ENCODE measurements at places on chromosomes 11 and 22.

- DNase-seq = no peak
These were observed 812.6 kb downstream of the OPCML start for GRCh38 chr11:132719684-132720083.

DNA sequence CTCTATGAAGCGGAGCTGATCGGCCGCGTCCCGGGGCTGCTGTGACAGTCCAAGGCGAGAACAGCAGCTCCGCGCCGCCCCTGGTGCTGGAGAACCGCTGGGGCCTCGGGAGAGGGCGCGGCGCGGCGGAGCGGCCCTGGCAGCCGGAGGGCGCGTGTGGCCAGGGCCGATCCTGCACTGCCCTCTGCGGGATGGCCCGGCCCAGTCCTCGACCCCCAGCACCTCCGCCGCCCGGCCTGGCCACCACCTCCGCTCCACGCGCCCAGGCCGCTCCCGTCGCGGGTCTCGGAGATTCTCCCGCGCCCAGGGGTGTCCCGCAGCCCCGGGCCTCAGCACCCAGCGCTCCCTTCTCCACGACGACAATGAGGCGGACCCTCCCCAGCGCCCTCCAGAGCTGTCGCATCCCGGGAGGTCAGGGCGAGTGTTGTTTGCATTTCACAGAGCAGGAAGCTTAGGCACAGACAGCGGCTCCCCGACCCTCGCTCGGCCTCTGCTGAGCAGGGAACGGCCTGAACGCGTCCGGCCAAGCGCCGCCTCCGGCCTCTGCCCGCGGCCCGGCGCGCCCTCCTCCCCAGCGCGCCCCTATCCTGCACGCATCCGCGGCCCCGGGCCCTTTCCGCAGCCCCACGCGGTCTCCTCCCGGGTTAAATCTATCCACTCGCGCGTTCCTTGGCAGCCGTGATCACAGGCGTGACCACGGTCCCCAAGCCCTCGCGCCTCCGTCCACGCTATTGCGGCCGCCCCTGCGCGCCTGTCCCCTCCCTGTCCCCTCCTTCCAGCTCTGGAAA, 109.7 kb downstream of the WNT7B start:
- DNase-seq = no peak

DNA sequence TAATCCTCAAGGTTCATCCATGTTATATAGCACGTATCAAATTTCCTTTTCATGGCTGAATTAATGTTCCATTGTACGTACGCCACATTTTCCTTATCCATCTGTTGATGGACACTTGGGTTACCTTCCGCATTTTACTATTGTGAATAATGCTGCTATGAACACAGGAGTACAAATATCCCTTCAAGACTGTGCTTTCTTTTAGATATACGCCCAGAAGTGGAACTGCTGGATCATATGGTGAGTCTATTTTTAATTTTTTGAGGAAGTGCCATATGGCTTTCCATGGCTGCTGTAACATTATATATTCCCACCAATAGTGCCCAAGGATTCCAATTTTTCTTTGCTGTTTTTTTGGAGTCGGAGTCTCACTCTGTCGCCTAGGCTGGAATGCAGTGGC, 6.0 kb downstream of the MRPL40 start:
- no peak for DNase-seq

DNA sequence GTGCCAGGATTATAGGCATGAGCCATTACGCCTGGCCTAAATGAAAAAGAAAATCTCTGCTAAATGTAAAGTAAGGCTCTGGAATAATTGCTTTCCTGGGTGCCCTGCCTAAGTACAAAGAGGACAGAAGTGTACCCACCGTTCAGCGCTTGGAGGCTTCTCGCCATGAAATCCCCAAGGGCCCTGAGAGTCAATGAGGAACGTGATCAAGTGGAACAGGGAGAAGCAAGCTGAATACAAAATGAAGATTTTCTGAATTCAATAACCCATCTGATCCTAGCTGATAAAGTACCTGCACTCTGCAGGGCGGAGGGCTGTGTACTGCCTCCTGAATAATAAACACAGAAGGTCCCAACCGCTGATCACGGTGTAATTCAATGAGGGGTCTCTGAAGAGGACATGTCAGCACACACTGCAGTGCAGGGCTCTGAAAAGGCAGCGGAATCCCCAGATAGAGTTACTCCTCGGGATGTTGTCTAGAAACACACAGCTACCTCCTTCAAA, 97.7 kb downstream of the ABTB2 start:
- DNase-seq = no peak

- DNase-seq = no peak
These were observed 32.2 kb upstream of the DEPDC7 start for GRCh38 chr11:32983506-32983905.

- no peak for DNase-seq
These were observed 82.3 kb upstream of the EED start for GRCh38 chr11:86162239-86162638.

- no peak for DNase-seq
These were observed 61.3 kb downstream of the PPME1 start for GRCh38 chr11:74232311-74232950.

GRCh38 chr11:117505285-117505970, 177.8 kb downstream of the CEP164 start:
- DNase-seq = no peak

DNA sequence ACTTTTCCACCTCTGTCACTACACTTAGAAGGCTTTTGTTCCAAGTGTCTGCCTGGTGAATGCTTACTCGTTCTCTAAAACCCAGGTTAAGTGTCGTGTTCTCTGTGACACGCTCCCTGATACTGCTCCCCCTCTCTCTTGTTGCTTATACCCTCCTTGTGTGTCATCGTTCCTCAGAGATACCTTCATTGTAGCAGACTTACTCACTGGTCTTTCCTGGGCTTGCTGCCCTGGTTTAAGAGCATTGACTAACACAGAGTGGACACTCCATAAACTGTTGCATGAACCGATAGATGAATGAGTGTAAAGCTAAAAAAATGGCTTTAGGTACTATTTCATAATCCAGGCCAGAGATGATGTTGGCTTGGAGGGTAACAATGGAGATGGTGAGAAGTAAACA, 171.3 kb downstream of the GRIK4 start:
- no peak for DNase-seq

DNA sequence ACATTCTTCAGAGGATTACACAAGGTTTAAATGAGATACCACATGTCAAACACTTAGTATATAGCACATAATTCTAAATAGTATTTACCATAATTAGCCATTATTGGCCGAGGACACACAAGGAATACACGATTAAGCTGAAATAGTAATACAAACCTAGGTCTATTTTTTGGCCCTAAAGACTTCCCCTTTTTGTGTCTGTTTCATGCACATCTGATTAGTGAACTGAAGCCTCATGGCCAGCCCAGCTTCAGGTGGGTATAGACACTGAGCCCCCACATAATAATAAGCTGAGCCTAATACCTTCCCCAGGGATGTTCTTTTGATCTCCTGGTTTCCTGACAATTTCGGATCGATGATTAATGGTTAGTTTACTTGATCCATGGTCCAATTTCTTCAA, 2.1 kb downstream of the GLYATL1B start:
- no peak for DNase-seq

- no peak for DNase-seq
These were observed 90.4 kb downstream of the UVRAG start for GRCh38 chr11:75905434-75905833.

DNA sequence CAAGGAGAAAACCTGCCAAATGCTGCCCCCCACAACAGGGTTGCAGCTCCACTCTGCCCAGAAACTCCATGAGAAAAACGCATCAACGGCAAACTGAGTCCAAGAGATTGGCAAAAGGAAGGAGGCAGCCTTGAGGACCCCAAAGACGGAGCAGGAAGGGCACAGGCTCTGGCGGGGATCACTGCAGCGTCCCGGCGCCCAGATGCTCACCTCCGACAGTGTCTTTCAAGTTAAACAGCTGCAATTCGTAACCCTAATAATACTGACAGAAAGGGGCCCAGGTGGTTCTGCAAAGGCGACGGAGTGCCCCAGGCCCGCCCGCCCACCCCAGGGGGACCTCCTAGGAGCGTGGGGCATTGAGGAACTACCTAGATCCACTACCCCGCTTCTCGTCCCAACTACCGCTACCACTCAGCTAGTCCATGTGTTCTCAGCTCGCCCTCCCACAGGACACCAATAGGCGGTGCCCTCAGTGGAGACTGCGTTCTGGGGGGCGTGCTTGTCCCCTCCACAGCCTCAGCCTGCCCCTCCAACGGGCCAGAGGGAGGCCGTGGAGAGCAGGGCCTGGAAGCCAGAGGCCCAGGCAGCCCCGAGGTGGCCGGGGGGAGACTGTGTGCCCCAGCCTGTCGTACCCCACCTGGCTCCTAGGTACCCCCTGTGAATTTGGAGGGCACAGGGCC, 127.4 kb downstream of the PHF21B start:
- no peak for DNase-seq

DNA sequence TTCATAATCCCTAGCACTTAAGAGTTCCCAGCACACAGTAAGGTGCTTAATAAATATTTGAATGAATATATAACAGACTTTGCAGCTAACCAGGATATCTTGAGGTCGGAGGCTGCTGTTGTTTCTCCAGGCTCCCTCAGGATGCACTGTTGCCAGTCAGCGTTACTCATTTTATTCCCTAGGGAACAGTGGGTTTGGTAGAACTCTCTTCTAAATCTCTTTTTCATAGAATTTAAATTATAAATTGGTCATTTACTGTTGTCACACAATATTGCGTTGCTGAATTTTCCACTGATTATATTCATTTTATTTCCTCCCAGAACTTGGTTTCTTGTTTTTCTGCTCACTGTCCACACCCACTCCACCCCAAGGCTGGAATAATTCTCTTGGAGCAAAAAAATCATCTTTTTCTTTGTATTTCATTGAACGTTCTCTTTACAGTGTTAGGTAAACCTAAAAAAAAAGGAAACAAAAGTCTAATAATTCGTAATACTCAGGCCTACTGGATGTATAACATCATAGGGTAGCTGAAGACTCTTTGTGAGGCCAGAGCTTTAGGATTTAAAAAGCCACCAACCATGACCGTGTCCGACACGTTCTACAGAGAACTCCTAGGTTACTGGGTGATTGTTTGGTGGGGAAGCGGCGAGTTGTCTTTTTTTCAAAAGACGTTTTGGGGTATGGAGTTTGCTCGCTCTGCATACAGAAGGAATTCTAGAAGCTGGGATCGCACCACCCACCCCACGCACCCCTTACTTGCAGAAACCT, 766 bp upstream of the CAPRIN1 start:
- DNase-seq = no peak

- no peak for DNase-seq
These were observed 1.9 kb upstream of the NDUFC2 start for GRCh38 chr11:78081583-78081982.

DNA sequence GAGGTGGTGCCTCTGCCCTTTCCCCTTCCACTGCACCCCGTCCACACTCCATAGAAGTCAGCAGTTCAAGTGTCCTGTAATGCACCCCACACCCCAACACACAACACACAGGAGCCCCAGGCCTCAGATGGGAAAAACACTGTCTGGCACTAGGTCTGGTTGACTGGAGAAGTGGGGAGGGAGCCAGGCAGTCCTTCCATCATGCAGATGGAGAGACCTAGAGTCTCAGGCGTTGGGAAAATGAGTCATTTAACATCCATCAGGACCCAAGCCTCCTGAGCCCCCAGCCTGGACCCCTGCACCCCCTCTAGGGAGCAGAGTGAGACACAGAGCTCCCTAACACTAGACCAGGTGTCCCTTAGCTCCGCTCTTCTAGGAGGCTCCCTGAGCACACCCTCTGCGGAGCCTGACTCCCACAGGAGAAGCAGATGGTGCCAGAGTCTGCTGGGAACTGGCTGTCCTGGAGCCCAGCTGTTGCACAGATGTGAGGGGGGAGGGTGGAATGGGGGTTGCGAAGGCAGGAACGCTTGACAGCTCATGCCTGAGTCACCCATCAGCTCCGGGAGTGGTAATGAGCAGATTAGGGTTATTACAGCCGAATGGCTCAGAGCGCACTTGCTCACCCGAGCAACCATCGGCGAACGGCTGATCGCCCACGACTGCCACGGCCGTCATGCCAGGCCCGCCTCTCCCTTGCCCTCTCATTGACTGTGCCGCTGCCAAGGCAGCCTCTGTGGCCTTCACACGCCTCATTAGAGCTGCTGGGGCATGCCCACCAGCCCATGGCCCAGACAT, 22.1 kb upstream of the SYT7 start:
- DNase-seq = no peak

DNA sequence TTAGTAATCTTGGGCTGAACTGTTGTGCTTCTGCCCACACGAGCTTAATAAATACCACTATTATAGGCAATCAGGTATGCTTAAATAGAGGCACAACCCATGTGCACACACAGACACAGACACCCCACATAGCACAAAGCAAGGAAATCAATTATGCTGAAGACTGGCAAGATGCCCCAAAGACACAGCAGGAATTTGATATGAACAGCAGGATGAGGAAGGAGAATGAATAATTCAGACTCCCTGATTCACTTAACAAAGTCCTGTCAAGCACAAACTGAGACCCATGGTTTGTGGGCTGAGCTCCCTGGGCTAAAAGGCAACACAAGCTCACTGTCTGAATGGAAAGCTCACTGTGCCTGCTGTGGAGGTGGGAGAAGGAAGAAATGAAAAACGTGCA, 42.5 kb downstream of the RBFOX2 start:
- DNase-seq = no peak

DNA sequence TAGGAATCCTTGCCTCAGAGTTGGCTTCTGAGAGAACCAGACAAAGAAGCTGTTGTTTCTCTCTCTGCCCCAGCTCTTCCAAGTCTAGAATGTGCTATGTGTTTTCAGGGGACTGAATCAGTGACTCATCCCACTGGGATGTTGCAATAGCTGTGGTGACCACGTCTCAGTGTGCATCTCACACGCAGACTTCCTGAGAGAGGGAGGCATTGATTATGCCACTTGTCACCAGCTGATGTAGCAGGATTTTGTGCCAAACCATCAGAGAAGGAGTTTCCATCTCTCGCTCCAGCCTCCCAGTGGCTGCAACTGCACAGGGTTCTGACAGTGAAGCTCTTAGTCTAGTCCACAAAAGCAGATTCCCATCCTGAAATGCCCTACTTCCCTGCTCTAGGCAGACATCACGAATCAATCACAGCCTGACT, 455.8 kb downstream of the MIAT start:
- no peak for DNase-seq

- DNase-seq = no peak
These were observed 243.2 kb downstream of the CASP12 start for GRCh38 chr11:104655066-104655465.

- DNase-seq = no peak
These were observed 104.0 kb downstream of the APOL5 start for GRCh38 chr22:35821654-35822053.

- DNase-seq = no peak
These were observed 200.5 kb downstream of the DDX10 start for GRCh38 chr11:108865406-108865805.

- no peak for DNase-seq
These were observed 231.3 kb downstream of the METTL15 start for GRCh38 chr11:28339488-28339887.

DNA sequence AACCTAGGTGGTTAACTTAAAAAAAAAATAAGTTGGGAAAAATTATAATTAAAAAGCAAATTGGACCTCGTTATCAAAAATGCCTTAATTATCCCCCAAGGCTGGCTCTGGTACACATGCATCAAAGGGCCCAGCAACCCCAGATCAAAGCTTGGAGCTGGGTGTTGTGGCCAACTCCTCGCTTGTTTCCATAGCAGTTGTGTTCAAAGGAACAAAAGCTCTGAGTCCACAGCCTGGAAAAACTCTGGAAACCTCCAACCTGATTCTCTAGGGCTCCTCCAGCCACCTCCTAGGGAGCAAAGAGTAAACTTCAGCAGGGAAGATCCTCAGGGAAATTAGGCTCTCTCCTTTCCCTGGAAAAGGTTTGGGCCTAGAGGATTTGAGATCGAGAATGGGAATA, 149.4 kb downstream of the NXPE2 start:
- no peak for DNase-seq

- DNase-seq = no peak
These were observed 17.8 kb upstream of the NEU3 start for GRCh38 chr11:74970852-74971395.

- no peak for DNase-seq
These were observed 11.4 kb downstream of the WNT7B start for GRCh38 chr22:45965563-45965962.
